ENCODE measurements at places on chromosomes 4 and X.
A peak's percentile ranks its signal among the peaks of the same experiment; 100 is the strongest.

DNA sequence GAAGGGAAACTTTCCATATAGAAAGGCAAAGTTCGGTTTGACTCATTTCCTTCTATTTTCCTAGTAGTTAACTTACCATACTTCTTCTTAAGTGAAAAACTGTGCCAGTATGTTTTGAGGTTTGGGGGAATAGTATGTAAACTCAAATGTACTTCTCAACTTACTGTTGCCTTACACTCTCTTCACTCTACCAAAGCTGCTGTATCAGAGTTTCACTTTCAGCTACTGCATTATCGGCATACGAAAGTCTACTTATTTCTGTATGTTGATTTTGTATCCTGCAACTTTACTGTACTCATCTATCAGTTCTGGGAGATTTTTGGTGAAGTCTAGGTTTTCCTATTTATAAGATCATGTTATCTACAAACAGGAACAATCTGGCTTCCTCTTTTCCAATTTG, 932.7 kb downstream of the FAT4 start:
- no peak for DNase-seq

DNA sequence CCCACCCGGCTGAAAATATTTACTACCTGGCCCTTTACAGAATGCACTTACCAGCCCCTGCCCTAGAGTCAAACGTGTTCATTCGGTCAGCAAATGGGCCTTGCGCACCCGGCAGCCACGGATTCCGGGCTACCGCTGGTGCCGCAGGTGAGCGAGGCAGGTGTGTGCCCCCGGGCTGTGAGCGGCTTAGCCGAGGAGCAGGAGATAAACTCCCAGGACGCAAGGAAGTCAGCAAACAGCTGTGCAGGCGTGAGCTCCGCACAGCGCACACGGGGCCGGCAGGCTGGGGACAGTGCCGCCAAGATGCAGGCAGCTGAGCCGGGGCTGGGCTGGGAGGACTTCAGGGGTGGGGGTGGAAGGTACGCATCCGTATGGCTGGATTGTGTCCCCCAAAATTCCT, 211.2 kb upstream of the PSAPL1 start:
- no peak for DNase-seq

- peak; percentile 4 for DNase-seq
Measured at GRCh38 chrX:69555481-69556041, 51.4 kb downstream of the NALF2 start.

DNA sequence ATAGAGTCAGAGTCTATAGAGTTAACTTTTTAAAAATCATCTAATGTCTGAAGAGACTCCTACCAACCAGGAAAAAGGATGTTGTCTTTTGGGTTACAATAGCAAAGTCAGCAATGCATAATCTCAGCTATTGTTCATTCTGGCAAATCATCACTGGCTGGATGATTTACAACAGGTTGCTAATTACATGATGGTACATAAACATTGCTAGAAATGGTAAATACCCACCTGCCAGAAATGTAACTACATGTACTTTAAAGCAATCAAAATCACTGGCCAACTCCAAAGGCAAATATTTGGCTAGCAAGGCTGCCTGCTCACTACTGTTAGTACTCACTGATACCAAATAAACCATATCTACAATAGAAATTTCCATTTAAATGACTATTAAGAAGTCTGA, 91.1 kb downstream of the PPP3CA start:
- no peak for DNase-seq

DNA sequence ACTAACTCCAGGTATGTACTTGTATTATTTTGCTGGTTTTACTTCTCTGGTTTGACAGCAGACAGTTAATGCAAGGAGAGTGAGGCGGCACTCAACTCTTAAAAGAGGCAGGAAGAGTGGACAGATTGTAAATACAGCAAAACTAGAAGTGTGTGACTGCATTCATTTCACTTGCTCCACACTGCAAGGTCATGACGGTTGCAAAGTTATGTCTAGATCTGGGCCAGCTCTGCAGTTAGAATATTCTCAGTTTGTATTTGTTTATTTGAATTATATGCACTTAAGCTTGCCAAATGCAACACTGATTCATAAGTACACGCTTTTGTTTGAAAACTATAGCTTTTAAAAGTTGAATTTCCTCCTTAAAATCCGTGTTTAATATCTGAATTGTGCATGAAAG, 148.9 kb downstream of the STIM2 start:
- DNase-seq: no peak

GRCh38 chr4:127780598-127780997, 1.5 kb upstream of the HSPA4L start:
- no peak for DNase-seq

GRCh38 chr4:185773419-185773818, 38.6 kb downstream of the SORBS2 start:
- peak; percentile 9 for DNase-seq

- DNase-seq: no peak
Measured at GRCh38 chr4:40350627-40351227, 15.6 kb downstream of the CHRNA9 start.

DNA sequence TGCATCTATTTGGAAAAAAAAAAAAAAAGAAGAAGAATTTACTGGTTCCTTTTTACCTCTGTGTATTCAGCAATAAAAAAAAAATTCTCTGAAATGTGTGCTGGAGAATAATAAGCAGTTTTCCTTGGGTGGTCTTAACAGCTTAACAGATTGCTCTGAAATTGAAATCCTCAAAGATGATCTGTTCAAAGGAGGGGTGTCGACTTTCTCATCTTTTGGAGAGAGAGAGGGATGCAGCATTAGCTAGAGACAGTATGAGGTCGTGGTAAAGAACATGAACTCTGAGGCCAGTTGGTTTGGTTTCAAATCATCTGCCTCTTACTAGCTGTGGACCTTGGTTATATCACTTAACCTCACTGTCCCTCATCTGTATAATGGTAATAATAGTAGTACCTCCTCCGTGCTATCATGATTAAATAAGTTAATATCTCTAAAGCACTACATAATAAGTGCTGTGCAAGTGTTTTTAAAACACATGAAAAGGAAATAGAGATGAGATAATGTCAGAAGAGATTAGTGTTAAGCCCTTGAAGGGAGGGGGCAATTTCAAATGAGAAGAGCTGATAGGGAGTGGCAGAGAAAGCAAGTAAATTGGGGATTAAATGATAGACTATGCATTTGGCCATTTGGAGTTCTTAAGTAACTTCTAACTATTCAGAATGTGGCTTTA, 109.9 kb upstream of the LIMCH1 start:
- no peak for DNase-seq

All from right kidney (tissue), 9 donors.